ENCODE measurements at places on chromosomes 7 and 10.

DNA sequence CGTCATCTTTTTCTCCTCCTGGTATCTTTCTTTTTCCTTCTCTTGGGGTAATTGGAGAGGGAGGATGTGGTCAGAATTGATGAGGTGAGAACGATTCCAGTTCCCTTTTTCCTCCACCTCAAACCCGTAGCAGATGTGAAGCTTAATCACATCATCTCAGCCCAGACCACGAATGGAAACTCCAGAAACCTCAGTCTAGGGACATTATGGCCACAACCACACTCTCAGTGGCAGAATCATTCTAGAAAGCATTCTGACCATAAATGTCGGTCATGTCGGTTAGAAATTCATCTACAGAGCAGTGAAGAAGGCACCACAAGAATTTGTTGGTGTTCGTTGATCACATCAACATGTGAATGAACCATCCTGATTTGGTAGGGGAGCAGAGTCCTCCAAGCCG lies 78.7 kb downstream of the GATA3 start:
- peak; percentile 2 for DNase-seq

GRCh38 chr10:64682043-64682442 lies 1160.8 kb downstream of the REEP3 start:
- DNase-seq: no peak

DNA sequence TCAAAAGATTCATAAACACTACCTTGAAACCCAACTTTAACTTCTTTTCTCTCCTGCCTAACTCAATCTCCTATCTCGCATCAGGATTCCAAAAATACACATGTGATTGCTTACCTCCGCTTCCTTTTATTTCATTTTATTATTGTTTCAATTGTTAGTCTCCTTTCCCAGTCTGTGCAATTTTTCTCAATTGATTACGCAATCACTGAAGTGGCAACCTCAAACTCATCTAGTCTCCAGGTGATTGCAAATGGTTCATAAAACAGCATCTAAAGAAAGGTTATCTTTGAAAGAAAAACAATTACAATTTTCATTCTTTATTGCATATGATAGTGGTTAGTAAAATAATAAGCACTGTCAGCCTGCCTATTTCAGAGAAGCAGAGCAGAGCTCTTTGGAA lies 45.6 kb downstream of the CHRM2 start:
- DNase-seq: no peak

DNA sequence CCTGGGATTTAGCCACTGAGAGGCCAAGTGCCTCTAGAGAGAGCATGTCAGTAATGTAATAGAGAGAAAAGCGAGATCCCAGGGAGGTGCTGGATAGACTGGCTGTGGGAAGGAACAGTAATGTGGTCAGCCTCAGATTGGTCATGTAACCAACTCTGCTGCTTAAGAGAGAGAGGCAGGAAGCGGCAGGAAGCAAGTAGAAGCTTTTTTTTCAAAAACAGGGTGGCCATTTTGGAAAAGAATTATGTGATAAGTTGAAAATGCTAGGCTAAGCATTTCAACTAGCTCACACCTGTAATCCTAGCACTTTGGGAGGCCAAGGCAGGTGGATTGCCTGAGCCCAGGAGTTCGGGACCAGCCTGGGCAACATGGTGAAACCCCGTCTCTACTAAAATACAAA lies 3.7 kb upstream of the PCOLCE start:
- DNase-seq: no peak

- no peak for DNase-seq
Measured at GRCh38 chr10:64733980-64734379, 1212.8 kb downstream of the REEP3 start.

GRCh38 chr7:145696071-145696470 lies 420.5 kb upstream of the CNTNAP2 start:
- no peak for DNase-seq

GRCh38 chr10:110843031-110843430 lies 28.7 kb upstream of the PDCD4 start:
- peak; percentile 55 for DNase-seq

- DNase-seq: no peak
Measured at GRCh38 chr7:13262929-13263530, 575.6 kb downstream of the ARL4A start.

GRCh38 chr7:101575168-101575567 lies 53.9 kb downstream of the MYL10 start:
- no peak for DNase-seq

DNA sequence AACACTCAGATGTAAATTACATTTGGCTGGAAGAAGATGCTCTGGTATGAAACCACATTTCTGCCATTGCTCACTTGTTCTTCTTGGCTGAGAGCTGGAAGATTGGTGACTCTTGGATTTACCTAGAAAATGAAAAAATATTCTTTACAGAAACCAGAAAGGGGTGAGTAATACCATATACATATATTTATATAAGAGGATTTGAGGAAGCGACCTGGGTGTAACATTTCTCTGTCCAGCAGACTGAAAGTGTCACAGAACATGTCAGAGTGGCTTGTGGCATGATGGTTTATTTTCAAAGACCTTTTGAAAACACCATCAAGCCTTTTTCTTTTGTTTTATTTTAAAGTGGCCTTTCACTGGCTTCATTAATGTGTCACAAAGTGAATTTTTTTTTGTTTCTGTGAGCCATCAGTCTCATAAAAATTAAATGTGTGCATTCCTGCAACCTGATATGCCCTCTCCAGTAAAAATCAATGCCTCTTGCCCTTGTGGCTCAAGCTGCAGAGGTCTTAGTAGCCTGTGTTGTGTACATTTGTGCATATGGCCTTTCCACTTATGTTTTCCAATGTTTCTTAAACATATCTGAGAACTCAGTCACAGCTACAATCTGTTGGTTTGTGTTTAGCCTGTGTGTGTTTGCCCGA lies 23.5 kb downstream of the CREB5 start:
- DNase-seq: no peak

DNA sequence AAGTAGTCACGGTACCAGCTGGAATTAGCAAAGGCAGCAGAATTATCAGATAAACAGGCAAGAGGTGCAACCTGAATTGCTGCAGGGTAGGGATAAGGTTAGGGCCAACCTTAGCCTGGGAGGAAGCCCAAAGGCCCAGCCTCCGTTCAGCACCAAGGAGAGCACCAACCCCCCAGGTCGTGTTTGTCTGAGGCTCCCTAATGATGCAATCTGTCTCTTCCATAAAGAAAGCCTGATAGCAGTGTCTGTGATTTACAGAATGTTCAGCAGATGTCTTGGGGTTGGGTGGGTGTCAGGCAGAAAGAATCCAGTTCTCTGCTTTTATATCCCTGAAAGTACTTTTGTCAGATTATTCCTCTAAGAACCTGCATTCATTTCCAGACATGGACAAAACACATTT lies 328.4 kb upstream of the AOAH start:
- DNase-seq: no peak

DNA sequence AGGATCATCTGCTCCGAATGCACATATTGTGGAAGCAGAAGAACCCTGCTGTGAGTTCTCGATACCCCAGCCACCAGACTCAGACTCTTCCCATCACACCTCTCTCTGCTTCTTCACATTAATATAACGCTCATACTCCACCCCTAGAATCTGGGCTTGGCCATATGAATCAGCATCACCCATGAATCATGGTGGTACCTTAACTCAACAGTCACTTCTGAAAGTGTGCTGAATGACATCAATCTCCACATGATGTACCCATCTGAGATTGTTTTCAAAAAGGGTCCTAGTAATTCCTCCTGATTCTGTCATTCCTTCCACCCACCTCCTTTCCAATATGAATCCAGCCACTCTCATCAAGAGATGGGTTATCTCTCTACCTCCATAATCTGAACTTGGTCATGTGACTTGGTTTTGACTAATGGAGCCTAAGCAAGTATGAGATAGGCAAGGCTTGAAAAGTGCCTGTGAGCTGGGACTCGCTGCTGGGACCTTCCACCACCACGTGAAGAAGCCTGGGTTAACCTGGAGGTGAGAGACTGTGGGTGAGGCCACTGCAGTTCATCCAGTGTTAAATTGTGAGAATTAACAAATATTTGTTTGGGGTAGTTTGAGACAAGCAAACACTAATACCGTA lies 15.4 kb downstream of the YWHAG start:
- no peak for DNase-seq

GRCh38 chr10:28295336-28295735 lies 7.5 kb downstream of the MPP7 start:
- no peak for DNase-seq

GRCh38 chr7:52146871-52147634 lies 830.4 kb upstream of the COBL start:
- no peak for DNase-seq

DNA sequence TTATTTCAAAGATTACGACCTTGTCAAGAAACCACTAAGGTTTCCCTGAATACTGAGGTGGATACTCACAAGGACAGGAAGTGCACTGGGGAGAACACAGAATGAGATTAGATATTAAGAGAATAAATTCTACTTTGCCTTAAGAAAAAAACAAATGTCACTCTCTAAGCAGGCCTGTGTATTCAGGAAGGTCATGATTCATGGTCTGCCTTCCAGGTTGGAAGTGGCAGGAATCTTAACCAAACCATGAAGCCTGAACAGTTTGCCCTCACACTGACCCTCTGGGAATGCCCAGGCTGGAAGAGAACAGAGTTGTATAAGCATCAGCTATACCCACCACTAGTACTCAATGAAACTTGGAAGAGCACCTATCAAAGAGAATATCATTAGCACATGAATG lies 227.6 kb downstream of the DGKI start:
- no peak for DNase-seq

DNA sequence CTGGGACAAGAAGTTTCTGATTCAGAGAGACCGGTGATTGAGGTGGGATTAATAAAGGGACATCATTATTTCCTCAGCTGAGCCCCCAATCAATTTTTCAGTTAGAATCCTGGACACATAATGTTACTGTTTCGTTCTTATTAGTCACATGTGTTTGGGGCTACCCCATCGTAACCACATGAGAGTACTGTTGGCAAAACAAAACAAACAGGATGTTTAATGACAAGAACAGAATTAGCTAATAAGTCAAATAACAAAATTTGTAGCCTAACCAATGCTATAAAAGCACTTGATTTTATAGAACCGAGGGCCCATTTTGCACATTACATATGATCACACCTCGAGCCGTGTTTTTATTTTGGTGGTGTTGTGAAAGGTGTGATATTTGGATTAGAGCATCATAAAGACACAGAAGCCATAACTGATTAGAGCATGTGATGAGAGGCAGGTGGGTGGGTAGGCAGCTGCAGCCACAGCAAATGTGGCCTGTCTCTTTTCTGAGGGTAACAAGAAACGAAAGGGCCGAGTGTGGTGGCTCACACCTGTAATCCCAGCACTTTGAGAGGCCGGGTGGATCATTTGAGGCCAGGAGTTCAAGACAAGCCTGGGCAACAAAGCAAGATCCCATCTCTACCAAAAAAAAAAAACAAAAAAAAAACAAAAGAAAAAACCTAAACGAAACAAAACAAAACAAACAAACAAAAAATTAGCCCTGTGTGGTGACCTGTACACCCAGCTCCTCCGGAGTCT lies 1.8 kb upstream of the VWC2 start:
- DNase-seq: no peak

DNA sequence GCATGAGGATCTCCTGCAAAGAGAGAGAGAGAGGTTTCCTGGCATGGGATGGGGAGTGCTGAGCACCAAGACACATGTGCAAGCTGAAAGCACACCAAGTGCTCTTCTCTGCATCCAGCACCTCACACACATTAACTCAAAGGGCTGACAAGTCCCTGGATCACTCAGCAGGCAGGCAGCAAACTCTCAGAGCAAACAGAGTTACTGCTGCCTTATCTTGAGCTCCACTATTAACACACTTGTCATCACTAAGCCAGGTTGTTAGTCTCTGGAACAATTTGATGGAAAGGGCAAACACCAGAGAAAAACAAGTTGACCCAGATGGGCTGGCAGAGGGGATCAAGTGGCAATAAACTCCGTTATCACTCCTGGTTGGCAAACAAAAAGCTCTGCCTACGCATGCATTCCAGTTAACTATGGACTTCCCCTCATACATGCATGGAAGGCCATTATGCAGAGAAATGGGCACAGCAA lies 349.9 kb downstream of the KCNMA1 start:
- DNase-seq: no peak

GRCh38 chr10:19592276-19592675 lies 224.0 kb upstream of the PLXDC2 start:
- no peak for DNase-seq

DNA sequence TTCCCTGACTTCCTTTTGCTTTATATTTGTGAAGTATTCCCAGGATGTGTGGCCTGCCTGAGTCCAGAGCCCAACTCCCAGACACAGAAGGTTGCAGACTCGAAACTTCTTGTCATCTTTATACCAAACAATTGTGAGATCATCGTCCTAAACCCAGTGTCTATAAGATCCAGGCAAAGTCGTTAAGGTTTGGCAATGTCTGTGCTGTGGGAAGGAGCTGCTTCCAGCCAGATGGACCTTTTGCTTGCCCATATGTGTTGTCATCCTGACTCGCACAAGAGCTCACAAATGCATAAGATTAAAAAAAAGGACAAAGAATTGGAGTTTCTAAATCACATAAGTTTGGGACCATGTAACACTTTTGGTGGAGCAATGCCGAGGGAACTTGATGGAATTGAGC lies 37.0 kb downstream of the WNT2 start:
- no peak for DNase-seq

GRCh38 chr10:101287183-101287996 lies 58.1 kb upstream of the LBX1 start:
- DNase-seq: no peak

DNA sequence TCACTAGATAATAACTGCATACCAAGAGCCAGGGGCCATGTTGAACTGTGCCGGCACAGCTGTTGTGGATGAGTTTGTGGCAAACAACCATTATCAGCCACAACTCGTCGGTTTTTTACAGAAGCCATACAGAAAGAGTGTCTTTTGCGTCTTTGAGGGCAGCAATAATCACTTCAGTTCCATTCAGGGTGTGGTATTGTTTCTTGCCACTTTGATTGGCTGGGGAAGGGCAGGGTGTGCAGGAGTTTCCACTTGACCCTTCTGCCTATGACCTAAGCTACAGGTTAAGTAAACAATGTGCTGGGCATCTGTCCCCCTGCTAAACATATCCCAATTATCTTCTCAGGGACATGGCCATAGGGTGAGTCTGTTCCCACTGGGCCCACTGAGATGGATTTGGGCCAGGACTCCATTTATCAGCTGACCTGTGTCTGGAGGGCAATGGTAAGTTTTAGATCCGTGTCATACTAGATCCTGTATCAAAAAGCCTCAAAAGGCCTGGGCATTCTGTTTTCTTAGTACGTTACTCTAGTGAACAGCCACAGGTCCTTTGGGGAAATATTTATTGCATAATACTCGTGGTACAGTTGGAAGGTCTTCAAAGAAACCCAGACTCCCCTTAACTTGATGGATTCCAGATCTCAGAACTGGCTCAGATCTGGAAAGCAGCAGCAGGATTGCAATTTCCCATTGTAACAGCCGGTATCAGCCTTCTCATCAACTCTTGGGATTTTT lies 15.9 kb downstream of the ZNF3 start:
- no peak for DNase-seq
